Stimulated activated CD8-positive, alpha-beta memory T cell treated with anti-CD3 and anti-CD28 coated beads, Interleukin-7, amount 100 ng/mL, for 48 hours (primary cell): ENCODE measurements at places on chromosomes 3 and 15.

GRCh38 chr15:29097168-29097567 lies 172.5 kb downstream of the NSMCE3 start:
- no peak for DNase-seq

DNA sequence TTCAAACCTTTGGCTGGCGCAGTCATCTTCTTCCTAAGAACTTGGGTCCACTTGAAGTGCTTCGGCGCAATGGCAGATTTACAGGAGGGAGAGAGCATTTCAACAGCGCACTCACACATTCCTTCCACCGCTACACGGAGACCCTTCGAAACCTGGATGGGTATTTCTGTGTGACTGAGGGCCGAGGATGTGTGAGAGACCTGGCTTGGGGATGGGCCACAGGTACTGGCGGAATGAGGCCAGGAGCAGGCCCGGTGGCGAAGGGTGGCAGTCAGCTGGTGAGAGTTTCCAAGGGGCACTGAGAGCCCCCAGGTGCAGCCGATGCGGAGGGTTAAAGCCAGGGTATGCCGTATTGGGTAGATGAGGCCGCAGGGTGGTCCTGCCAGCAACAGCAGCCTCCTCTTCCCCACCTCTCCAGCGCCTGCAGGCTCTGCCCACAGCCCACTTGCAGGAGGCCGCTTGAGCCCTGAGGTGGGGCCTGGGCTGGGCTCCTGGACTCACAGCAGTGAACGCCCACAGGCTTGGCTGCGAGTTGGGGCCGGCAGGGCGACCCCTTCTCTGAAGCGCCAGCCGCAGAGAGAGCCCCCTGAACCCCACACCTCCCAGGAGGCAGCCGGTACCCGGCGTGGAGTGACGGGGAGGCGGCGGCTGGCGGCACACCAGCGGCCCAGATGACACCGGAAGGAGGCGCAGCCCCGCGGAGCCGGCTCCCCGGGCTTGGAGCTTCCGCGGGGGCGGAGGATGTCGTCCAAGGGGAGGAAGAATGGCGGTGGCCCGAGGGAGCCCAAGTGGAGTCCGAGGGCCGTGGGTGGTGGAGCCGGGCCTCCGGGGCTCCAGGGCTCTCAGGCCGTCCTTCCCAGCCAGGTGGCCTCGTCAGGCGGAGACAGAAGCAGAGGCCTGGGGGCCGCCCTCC lies 166.5 kb downstream of the NSMCE3 start:
- DNase-seq = no peak

- DNase-seq = no peak
Measured at GRCh38 chr3:190671658-190672057, 157.8 kb downstream of the IL1RAP start.

- no peak for DNase-seq
Measured at GRCh38 chr15:74593122-74593521, 22.5 kb upstream of the CLK3 start.

- DNase-seq = no peak
Measured at GRCh38 chr3:127804141-127804540, 18.2 kb downstream of the MGLL start.

GRCh38 chr3:70726961-70727360 lies 414.5 kb upstream of the MDFIC2 start:
- no peak for DNase-seq

DNA sequence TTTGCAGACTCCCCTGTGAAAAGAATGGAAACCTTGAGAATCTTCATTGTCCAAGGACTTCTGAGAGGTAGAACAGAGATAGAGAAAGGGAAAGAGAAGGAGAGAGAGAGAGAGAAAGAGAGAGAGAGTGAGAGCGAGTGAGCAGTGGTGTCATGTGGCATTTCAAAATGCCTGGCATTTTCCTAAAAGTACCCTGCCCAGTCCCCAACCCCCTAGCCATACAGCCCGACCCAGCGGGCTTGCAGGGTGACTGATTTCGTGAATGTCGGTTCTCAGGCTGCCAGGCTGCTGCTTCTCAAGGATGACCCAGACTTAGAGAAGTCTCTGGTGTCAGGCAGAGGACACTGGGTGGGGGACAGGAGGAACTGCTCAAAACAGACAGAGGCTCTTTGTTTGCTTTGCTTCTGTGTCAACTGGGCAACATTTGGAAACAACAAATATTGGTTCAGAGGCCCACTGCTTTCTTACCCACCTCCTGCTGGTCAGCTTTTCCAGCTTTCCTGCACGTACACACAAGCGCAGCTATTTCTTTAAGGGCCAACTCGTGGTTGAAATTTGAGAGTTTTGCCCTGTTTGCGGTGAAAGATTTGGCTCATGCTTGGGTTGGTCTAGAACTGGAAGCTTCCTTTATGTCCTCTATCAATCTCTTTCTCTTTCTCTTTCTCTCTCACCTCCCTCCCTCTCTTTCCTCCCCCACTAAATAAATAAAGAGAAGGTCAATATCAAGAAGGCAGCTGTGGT lies 3.7 kb upstream of the TF start:
- DNase-seq = no peak
